ENCODE measurements at places on chromosomes 5 and 9.

- no peak for DNase-seq
Observed at GRCh38 chr9:109780453-109781033, 545 bp downstream of the PALM2AKAP2 start.

DNA sequence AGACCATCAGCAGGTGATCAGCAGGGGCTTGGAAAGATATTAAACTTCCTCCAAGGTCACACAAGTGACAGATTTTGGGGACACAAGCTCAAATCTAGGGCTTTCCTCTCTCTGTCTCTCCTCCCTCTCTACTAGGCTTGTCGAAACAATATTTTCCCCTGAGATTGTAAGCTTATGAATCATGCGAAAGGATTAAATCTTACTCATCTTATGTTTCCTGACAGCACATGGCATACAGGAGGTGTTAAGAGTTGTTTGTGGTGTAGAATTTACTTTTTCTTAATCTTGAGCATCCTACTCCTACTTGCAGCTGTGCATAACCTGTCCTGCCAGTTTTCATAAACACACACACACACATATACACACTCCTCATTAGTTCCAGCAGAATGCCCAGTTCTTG lies 186.3 kb downstream of the MARCHF11 start:
- no peak for DNase-seq

DNA sequence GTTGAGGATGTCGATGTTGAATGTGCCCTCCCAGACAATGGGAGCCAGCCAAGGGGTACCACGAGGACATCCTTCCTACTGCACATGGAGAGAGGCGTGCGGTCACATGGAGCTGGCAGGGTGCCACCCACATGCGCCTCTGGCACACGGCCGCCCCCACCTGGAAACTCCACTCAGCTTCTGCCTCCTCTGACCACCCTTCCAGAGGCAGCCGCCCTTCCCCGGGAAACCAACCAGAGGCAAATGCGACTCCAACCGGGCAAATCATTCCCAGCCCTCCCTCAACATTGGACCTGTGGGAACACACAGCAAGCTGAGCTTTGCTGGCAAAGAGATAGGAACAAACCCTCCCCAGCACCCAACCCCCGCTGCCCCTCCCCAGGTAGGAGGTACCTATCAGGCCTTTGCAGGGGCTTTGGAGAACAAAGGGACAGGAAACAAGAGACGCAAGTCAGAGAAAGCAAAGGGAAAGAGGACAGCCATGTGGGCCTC lies 17.5 kb downstream of the ABO start:
- DNase-seq, result no peak

DNA sequence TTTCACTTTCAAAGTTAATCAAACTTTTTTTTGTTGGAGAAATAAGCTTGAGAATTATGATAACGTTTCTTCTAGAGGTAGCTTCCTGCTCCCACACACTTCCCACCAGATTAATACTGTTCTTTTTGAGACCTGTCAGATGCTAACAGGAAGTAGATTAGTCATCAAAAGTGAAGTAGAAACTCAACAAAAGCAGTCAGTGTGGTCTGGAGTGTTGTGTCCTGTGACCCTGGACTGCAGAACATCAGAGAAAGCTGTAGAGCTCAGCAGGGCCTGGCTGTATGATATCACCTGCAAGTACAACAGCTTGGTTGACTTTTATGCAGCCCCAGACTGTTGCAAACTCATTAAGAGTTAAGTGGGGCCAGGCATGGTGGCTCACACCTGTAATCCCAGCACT lies 495.7 kb upstream of the CYLC2 start:
- no peak for DNase-seq
